ENCODE measurements at places on chromosomes 5 and 9.
A peak's percentile ranks its signal among the peaks of the same experiment; 100 is the strongest.

DNA sequence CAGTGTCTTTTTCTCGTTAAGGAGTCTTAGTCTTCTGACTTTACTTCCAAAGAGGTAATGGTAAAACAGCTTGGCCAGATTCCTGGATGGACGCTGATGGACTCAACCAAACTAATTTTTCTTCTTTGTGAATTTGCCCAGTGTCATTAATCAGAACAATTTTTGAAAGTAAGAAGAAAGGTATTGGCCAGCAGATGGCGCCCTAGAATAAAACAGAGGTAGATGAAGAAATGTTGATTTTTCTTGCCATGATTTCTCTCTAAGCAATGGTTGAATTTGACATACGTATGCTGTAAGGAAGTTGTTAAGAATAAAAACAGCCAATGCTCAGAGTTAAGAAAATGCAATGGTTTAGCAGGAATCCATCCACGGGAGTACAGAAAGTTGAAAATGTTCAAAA, 500.0 kb downstream of the DIRAS2 start:
- DNase-seq = peak; percentile 17

- no peak for DNase-seq
Measured at GRCh38 chr5:176806137-176806536, 4.2 kb upstream of the UNC5A start.

GRCh38 chr9:90340421-90340820, 302.2 kb downstream of the DIRAS2 start:
- DNase-seq = no peak

GRCh38 chr5:171904886-171905285, 101.6 kb downstream of the FBXW11 start:
- no peak for DNase-seq

DNA sequence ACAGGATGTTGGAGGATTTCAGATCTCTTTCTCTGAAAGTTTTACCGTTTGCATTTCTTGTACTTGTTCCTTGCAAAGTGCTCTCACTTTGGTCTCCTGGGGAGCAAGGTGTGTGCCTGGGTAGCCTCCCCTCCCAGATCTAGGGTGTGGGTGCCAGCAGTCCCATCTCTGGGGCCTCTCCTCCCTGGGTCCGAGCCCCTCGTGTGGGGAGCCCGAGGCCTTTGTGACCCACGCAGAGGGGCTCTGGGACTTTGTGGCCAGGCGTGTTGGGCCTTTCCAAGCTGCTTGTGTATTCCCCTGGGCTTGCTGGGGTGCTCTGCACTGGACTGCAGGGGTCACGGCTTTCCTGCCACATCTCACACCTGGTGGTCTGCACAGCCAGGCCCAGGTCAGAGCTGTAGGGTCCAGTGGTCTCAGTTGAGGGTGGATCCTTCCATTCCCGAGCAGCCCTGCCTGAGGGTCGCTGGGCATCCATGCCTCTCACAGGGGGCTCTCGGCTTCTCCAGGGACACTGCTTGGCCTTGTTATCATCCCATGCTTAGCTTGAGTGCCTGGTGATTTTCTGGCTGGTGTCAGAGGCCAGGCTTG, 96.3 kb downstream of the CACNA1B start:
- DNase-seq = peak; percentile 4

- peak; percentile 68 for DNase-seq
Measured at GRCh38 chr5:180830253-180831138, 27.9 kb upstream of the MGAT1 start.

DNA sequence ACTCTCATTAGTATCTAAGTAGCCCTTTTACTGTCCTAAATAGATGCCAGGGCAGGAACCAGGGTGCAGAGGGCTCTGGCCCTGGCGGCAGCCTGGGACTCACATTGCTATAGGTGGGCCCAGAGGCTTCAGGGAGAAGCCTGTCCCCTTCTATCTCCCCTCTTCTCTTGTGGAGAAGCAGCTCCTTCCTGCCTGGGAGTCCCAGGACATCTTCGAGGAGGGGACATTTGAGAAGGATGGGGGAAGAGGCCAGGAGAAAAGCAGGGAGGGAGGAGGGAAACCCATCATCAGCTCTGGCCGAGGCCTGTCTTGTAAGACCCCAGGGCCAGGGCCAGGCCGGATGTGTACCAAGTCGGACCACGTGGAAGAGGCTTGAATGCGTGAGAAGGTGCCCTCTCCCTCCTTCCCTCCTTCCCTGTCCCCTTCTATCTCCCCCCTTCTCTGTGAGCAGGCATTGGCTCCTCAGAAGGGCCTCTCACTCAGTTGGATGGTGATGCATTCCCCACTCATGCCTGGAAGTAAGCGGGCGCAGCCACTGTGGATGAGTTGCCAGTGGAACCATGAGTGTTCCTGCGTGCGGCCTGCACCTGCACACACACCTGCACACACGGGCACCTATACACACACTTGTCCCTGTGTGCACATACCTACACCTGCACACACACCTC, 20.7 kb upstream of the LPCAT1 start:
- peak; percentile 8 for DNase-seq

GRCh38 chr5:180684623-180685161, 35.3 kb upstream of the FLT4 start:
- no peak for DNase-seq

- no peak for DNase-seq
Measured at GRCh38 chr5:176362233-176362490, 598 bp upstream of the KIAA1191 start.

- no peak for DNase-seq
Measured at GRCh38 chr5:43051684-43052083, 11.6 kb upstream of the ANXA2R start.

- DNase-seq = no peak
Measured at GRCh38 chr5:133113331-133114061, 61.7 kb downstream of the HSPA4 start.

GRCh38 chr5:124907098-124907644, 160.7 kb upstream of the ZNF608 start:
- no peak for DNase-seq

DNA sequence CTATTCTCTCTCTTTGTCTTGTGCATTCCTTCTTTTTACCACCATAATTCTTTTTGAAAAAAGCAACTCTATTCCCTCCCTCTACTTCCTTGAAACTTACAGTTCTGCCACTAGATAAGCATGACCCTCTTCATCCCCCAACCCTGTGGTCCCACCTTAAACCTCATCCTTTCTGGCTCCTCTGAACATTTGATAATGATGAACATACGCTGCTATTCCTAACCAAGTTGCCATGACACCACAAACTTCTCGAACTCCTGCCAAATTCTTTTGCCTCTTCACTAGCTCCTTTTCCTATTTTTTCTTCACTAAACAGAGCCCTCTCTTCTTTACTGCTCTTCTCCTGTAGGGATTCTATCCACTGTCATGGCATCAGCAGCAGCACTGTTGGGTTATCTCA, 57.1 kb downstream of the MOCS2 start:
- no peak for DNase-seq

DNA sequence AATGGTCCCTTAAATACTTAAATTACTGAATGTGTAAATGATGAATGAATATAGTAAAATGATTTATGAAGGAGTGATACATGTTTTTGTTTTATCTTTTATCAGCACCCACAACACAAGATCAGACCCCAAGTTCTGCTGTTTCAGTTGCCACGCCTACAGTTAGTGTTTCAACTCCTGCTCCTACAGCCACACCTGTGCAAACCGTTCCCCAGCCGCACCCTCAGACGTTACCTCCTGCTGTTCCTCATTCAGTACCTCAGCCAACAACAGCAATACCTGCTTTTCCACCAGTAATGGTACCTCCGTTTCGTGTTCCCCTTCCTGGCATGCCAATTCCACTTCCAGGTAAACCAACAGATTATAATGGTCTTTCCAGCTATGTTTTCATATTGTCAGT, 16.3 kb downstream of the TCERG1 start:
- no peak for DNase-seq

DNA sequence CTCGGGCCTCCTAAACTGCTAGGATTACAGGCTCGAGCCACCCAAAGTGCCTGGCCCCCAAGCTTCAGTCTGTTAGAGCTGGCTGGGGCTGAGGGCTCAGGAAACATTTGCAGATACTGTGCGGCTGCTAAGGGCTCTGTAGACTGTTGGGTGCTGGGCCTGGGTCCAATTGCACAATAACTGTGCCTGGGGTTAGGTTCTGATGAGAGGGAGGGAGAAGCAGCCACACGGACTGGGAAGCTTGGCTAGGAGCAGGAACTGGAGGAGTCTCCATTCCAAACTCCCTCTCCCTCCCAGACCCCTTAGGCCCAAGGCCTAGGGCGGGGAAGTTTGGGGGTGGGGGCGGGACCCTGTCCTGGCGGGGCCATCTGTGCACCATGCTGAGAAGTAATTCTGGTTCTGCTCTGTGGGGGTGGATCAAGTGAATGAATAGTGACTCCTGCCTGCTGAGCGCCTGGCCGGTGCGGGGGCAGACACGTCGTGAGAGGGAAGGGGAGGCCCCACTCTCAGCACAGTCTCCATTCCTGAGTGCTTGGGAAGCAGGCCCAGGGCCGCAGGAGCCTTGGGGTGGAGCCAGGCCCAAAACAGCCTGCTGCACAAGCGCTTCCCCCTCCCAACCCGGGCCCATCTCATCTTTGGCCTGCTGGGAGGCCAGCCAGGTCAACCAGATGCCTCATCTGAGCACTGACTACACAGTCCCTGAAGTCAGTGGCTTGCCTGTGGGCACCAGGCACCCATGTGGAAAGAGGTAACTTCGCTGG, 1.5 kb downstream of the ASS1 start:
- DNase-seq = peak; percentile 97

DNA sequence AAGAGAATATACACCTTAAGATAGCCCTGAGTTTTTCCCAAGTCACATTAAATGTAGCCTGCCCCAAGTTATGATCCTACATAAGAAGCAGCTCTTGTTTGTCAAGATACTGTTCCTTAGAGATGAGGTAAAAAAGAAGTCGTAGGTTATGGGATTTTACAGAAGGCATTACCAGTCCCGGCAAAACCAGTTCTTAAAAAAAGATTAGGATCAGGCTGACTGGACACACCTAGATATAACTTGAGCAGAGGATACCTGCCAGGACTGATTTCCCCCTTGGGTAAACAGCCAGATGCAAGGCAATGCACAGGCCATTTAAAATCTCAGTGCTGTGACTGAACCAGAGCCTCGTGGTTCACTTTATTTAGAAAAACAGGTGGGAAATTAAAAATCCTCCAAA, 14.1 kb upstream of the SEMA5A start:
- DNase-seq = no peak

GRCh38 chr5:139820606-139821005, 25.0 kb downstream of the PSD2 start:
- no peak for DNase-seq

DNA sequence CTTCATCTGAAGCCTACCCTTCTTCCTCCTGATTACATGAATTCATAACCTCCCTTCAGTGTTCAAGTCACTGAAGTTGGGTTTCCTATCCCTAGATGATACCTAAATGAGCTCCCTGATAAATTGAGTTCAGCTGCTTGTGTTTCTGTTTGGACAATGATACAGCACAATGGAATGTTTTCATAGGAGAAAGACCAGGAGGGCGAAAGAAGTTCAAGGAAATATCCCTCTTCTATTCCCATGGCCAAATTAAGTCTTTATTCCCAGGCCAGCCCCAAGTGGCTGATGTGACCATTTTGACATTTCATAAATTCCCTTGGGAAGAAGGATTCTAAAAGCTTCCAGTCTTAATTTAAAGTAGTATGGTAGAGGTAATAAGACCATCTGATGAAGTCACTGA, 555.8 kb upstream of the CLINT1 start:
- DNase-seq = no peak

GRCh38 chr9:76464706-76465105, 5.7 kb downstream of the GCNT1 start:
- DNase-seq = no peak

DNA sequence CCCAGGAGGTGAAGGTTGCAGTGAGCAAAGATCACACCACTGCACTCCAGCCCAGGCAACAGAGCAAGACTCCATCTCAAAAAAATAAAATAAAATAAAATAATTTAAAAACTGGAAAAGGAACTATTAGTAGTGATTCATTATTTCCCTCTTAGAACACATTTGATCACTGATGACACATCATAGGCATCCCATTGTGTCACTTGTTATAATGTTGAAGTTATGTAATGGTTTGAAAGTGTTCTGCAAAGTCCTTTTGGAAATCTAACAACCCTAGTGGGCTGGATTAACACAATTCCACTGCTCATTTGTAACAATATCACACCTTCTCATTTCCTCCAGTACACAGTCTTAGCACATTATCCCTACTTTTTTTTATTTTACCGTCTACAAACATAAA, 81.8 kb upstream of the LMNB1 start:
- DNase-seq = no peak

- no peak for DNase-seq
Measured at GRCh38 chr9:79334711-79335110, 237.1 kb upstream of the TLE4 start.

- no peak for DNase-seq
Measured at GRCh38 chr5:74433255-74433895, 207.2 kb downstream of the ENC1 start.

DNA sequence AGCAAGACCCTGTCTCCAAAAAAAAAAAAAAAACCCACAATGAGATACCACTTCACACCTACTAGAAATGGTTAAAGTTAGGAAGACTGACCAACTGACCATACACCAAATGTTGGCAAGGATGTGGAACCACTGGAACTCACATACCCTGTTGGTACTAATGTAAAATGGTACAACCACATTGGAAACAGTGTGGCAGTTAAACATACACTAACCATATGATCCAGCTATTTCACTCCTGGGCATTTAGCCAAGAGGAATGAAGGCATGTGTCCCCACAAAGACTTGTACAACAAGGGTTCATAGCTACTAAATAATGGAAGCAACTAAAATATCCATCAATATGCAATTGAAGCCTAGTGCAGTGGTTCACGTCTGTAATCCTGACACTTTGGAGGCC, 21.3 kb downstream of the NAIF1 start:
- DNase-seq = no peak

DNA sequence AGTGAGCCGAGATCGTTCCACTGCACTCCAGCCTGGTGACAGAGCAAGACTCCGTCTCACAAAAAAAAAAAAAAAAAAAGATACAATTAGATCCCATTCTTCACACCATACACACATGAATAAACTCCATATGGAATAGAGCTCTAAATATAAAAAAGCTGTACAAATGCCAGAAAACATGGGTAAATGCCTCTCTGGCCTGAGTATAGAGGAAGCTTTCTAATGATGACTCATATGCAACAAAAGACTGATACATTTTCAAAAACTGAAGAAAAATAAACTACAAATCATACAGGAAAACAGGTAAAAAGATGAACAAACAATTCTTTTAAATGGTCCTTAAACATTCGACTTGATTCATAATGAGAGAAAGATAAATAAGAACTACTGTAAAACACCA, 8.6 kb downstream of the ZFP62 start:
- DNase-seq = no peak

DNA sequence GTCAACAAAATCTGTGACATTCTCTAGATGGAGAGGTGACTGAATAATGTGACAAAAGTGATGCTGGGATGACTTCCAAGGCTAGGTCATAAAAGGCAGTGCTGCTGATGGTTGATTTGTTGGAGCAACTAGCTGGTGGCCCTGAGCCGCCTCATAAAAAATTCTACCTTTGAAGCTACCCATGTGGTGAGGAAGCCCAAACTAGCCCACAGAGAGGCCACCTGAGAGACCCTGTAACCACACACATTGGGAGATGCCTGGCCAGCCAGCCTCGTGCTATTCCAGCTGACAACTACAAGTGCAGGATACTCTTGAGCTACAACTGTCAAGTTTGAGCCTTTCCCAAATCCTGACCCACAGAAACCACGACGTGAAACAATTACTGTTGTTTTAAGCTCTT, 22.7 kb downstream of the CLTA start:
- no peak for DNase-seq

Data from uterus (tissue), 4 donors.